ENCODE measurements at places on chromosomes 2 and 18.

GRCh38 chr2:185044323-185044874, 446.1 kb downstream of the ZNF804A start:
- DNase-seq = no peak

DNA sequence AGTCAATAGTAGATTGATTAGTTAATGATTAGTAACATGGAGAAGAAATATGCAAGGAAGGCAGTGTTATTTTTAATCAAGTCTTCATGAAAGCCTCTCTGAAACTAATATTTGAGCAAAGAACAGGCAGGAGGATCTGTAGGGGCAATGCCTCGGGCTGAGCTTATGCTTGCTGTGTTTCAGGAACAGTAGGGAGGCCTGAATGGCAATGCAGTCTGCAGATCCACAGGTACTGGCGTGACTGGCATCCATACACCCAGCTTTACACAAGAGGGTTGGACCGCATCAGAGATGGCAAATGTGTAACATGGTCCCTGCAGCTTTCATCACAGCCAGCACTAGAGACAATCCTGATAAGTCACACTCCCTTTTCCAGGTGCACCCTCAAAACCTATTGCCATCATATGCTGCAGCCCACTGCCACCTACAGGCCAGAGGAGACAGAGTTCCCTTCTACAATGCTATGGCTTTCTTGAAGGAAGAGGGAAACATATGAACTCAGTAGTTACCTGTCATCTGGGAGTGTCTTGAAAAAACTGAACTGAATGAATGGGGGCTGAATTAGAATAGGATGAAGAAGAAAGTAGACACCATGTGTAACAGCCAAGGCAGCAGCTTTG, 582.4 kb upstream of the RAB6C start:
- DNase-seq = no peak

- no peak for DNase-seq
Measured at GRCh38 chr2:43872151-43872550, 33.4 kb downstream of the ABCG8 start.

- DNase-seq = no peak
Measured at GRCh38 chr18:21167641-21168377, 56.2 kb upstream of the ROCK1 start.

All from GM19239 (cell line).